HT-29 (cell line): ENCODE measurements at places on chromosomes 7 and 10. TPM values are rescaled to one million over a fixed set of nuclear protein-coding genes. Genes with fewer than 3 reads are reported as not detected.

The SPDYE2 gene
- total RNA-seq, result not detected in 2 replicates

The ABCB4 gene
- 0.47 and 0.56 TPM in 2 replicates for total RNA-seq

GRCh38 chr10:14527134-14527844, 196.6 kb upstream of the FRMD4A start:
- DNase-seq, result no peak

GRCh38 chr10:6530211-6530840, 49.8 kb downstream of the PRKCQ start:
- no peak for DNase-seq

The NKX2-3 gene
- not detected in 2 replicates for total RNA-seq

DNA sequence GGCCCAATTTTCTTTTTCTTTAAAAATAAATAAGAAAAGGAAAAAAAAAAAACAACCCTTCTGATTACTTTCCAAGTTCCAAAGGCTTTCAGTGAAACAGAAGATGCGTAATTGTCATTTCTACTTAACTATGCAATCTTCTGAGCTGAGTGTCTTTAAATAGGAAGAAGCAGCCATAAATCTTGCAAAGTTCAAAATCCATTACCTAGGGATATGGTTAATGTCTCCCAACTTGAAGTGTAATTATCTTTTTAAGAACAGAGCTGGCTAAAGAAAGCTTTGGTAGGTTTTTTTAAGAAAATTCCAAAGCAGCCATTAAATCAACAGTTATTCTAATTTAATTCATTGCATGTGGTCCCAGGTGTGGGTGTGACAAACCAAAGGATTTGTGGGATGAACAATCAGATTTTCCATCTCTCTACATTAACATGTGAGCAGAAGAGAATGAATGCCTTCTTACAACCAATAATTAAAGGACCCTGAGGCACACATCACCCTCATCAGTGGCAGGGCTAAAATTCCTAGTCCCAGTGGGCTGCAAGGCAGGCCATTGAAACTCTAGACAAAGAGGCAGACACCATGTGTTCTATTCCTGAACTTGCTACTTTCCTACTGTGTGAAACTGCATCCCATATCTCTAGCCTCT, 419.2 kb downstream of the REEP3 start:
- DNase-seq, result no peak

DNA sequence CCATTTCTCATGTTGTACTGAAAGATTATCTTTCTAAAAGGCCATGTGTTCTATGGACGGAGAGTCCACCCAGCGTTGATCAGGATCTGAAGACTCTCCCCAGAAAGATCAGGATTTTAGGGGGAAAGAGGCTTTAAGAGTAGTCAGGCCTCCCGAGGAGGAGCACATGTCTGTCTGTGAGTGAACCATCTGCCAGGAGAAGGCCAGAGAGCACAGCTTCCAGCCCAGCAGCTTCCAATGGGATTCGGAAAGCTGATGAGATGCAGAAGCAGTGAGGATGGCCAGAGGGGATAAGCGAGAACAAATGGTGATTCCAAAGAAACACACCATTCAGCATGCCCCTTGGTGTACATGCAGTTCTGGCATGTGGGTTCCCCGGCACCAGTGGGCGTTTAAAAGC, 88.5 kb upstream of the TCERG1L start:
- DNase-seq, result no peak
